ENCODE measurements at places on chromosomes 3 and 15. TPM values are rescaled to one million over a fixed set of nuclear protein-coding genes. Genes with fewer than 3 reads are reported as not detected.

Gene DUOX1
- not detected for total RNA-seq

Gene CKMT1A
- total RNA-seq, result 4.9 TPM

Gene PROK2
- 0.25 TPM for total RNA-seq

Gene IL5RA
- not detected for total RNA-seq

Gene CPEB1
- 0.84 TPM for total RNA-seq

Gene CFAP100
- 1.1 TPM for total RNA-seq

Gene FSIP1
- 8.1 TPM for total RNA-seq

Gene TTC14
- total RNA-seq, result 41.1 TPM

Gene UCN2
- 1.3 TPM for total RNA-seq

Gene LRRC2
- 0.12 TPM for total RNA-seq

Gene ARGFX
- total RNA-seq, result not detected

- H3K27me3 ChIP-seq, result peaks cover 33% of the 10 kb centered on the region
These were observed 3.9 kb downstream of the RAB6B start for GRCh38 chr3:133891662-133892378.

DNA sequence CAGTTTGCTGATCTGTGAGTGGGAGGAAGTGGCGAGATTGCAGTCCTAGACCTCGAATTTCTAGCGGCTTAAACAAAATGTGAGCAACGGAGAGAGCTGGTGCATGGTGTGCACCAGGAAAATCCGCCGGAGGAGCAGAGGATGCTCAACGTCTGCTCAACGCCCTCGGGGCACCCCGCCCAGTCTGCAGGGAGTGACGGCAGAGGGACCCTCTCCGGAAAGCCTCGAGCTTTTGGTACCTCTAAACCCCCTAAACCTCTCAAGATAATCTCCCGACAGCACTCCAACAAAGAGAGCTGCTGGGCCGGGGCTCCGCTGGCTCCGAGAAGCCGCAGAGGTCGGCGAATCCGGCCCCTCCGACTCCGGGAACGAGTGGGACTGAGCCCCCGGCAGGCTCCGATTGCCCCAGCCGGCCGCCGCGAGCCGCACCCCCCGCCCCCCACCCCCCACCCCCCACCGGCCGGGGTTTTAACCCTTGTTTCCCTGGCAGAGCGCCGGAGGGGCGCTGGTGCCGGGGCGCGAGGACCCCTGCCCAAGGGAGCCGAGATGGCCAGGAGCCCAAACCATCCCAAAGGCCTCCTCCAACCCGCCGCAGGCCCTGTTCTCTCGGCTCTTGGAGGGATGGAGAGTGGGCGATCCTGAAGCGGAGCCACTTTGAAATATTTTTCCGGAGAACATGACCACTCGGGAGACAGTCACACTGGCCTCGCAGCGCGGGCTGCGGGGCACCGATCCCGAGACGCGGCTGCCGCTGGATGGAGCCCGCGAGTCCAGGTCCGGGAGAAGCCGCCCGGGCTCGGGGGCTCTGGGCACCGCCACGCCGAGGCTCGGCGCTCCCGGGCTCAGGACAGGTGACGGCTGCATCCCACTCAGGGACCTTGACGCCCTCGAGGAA lies 1.5 kb downstream of the MEGF11 start:
- H3K27me3 ChIP-seq, result peaks cover 90% of the 10 kb centered on the region
- H3K4me1 ChIP-seq, result peaks cover 13% of the 10 kb centered on the region
- H3K4me3 ChIP-seq, result peak overlapping the region; percentile 86

DNA sequence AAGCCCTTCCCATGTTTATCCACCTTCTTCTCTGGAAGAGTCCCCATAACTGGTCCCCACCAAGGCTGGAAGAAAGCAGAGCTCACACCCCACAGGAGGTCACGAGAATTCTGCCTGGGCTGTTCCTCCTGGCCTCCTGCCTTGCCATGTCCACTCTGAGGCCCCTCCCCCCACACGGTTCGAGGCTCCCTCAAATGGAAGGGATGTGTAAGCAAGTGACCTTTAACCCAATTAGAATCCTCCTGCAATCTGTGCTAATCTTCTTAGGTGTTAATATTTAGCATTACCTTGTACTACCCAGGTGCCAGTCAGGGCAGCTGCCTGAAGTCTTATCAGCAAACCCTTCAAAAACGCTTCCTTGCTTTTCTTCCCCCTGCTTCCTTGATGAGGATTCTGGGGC lies 32.4 kb upstream of the DYNC1LI1 start:
- no peaks in the 10 kb centered on the region for H3K27me3 ChIP-seq
- no peak overlapping the region for H3K4me3 ChIP-seq

DNA sequence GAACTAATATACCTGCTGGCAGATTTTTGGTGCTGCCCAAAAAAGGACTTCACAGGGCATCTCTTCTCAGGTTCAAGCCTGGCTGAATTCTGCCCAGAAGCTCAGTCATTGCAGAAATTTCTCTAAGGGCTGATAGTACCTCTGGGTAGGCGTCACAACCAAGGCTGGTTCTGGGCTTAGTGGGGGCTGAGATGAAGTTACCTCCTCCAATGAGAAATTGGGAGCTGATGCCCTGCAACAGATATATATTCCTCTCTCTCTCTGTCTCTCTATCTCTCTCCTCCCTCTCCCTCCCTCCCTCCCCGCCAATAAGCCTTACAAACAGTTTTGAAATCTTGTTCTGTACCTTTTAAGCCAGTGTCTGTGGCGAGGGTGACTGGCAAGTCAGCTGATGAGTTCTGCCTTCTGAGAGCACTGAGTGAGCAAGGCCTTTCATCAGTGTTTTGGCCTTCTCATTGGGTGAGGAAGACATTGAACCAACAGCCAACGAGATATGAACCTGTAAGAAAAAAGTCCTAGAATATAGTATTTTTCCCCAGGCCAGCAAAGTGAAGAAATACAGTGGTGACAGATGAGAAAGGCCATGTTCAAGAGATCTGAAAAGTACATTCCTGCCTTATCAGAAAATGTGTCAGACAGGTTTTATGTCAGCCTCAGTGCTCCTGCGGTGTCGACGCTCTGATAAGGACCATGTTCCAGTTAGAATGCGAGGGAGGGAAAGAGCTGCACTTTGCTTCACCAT lies 45.5 kb downstream of the TMEM39A start:
- H3K4me1 ChIP-seq, result no peaks in the 10 kb centered on the region
- no peak overlapping the region for H3K4me3 ChIP-seq
- no peak for DNase-seq
- no peaks in the 10 kb centered on the region for H3K27me3 ChIP-seq

- no peak overlapping the region for H3K27ac ChIP-seq
- H3K4me1 ChIP-seq, result no peaks in the 10 kb centered on the region
- DNase-seq, result no peak
- no peaks in the 10 kb centered on the region for H3K27me3 ChIP-seq
These were observed 299.8 kb upstream of the CCDC54 start for GRCh38 chr3:107077391-107077790.

DNA sequence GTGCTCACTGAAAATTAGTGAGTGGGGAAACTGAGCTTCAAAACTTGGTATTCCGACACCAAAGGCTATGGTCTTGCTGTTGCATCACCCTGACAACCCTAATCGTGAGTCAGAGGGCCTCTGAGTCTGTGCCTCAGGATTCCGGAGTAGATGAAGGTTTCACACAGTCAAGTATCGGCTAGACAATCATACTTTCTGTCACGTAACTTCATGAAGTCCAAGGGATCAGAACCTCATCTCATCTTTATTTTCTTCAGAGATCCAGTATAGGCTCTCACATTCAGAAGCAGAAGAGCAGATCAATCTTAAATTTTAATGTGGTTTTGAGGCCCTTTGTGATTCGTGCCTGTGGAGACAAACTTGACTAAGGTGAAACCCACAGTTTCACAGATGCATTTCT lies 26.1 kb upstream of the NECTIN3 start:
- peaks cover 8% of the 10 kb centered on the region for H3K36me3 ChIP-seq
- no peak for DNase-seq
- H3K27ac ChIP-seq, result peak overlapping the region; percentile 8

DNA sequence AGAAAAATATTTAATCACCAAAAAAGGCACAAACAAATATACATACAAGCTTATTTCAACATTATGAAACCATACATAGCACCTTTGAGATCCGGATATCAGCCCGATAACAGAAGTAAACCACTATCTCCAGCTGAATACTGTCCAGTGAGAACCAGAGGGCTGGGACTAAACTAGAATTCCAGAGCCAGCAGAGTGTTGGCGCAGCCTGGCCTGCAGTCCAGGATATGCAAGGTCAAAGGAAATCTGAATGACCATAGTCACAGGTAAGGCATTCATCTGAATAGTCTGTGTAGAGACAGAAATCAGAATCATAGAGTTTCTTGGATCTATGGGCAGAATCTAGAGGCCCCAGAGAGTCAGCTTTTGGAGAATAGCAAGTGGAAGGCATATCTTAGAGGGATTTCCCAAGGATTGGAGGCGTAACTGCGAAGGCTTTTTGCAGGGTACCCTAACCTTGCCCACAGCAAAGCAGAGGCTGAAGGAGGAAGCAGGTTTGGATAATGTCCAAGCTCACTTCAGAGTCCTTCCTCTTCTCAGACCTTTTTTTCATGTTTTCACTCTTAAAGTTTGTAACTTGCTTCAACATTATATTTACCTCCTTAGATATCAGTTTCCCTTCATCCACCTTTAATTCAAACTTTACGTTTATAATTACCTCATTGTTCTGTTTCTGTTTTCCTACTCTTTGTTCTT lies 32.5 kb upstream of the TP63 start:
- H3K27ac ChIP-seq, result no peak overlapping the region
- no peak overlapping the region for H3K4me3 ChIP-seq
- H3K4me1 ChIP-seq, result no peaks in the 10 kb centered on the region
- H3K36me3 ChIP-seq, result peaks cover 3% of the 10 kb centered on the region

GRCh38 chr3:40096661-40097111 lies 212.8 kb upstream of the EIF1B start:
- no peak for DNase-seq
- H3K27me3 ChIP-seq, result peaks cover 2% of the 10 kb centered on the region
- H3K4me1 ChIP-seq, result no peaks in the 10 kb centered on the region
- no peaks in the 10 kb centered on the region for H3K36me3 ChIP-seq
- no peak overlapping the region for H3K4me3 ChIP-seq
- no peak overlapping the region for H3K27ac ChIP-seq

GRCh38 chr3:126113733-126114442 lies 30.0 kb upstream of the SLC41A3 start:
- H3K36me3 ChIP-seq, result no peaks in the 10 kb centered on the region
- DNase-seq, result no peak
- H3K4me1 ChIP-seq, result peaks cover 11% of the 10 kb centered on the region
- no peaks in the 10 kb centered on the region for H3K27me3 ChIP-seq
- no peak overlapping the region for H3K4me3 ChIP-seq

DNA sequence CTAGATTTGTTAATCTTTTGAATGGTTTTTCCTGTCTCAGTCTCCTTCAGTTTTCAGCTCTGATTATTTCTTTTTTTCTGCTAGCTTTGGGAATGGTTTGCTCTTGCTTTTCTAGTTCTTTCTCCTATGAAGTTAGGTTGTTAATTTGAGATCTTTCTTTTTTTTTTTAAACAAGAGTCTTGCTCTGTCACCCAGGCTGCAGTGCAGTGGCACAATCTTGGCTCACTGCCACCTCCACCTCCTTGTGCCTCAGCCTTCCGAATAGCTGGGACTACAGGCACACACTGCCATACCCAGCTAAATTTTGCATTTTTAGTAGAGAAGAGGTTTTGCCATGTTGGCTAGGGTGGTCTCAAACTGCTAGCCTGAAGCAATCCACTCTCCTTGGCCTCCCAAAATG lies 56.7 kb downstream of the UQCC5 start:
- no peak overlapping the region for H3K4me3 ChIP-seq
- H3K4me1 ChIP-seq, result no peaks in the 10 kb centered on the region
- no peaks in the 10 kb centered on the region for H3K27me3 ChIP-seq
- H3K27ac ChIP-seq, result no peak overlapping the region

GRCh38 chr3:18892756-18893155 lies 255.6 kb upstream of the KCNH8 start:
- no peaks in the 10 kb centered on the region for H3K36me3 ChIP-seq
- H3K27me3 ChIP-seq, result no peaks in the 10 kb centered on the region
- no peaks in the 10 kb centered on the region for H3K4me1 ChIP-seq
- no peak for DNase-seq

DNA sequence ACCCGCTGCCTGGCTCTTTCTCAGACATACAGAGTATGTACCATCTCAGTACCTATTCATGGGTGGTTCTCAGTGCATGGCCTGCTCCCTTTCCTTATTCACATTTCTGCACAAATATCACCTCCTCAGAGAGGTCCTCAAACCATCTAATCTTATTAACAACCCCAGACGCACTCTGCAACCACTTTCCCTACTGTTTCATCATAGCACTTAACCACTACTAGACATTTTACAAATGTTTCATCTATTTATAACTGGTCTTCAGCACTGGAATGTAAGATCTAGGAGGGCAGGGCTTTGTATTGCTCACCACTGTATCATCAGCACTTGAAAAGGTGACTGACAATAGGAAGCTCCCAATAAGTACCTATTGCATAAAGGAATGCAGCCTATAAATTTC lies 45.1 kb downstream of the TNIK start:
- no peaks in the 10 kb centered on the region for H3K27me3 ChIP-seq
- peaks cover 23% of the 10 kb centered on the region for H3K4me1 ChIP-seq
- H3K27ac ChIP-seq, result no peak overlapping the region

DNA sequence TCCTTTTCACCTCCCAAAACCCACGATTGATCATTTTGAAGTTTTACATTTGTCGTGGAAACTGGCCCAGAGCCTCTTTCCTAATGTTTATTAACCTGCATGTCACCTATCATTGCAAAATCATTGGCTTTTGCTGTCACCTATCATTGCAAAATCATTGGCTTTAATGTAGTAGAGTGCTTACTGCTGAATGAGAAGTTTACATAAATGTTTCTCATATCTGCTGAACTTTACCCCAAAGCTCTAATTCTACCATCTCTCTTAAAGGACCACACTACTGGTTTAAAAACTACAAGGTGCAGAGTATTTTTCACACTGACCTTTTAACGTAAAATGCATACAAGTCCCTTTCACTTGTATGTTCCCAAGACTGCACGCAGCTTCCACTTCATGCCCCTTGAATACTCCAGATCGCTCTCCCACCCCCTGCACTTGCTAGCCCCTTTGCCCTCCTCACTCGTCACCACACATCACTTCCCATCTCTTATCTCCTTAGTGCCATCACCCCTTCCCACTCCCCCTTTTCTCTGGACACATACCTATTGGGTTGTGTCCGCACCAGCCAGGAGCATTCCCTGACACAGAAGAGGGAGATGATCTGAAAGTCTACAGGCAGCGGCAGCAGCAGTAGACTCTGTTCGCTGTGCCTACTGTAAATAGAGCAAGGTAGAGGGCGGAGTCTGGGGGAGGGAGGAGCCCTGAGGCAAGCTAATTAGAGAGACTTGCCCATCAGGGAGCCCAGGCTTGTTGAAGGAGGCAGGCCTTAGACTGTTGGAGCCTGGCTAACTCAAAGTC lies 30.2 kb upstream of the ATOSA start:
- H3K36me3 ChIP-seq, result no peaks in the 10 kb centered on the region
- DNase-seq, result no peak
- H3K4me3 ChIP-seq, result no peak overlapping the region

Data from neural crest cell (in vitro differentiated cells).